ELF-1 (cell line): ENCODE measurements at places on chromosomes 4 and X.

DNA sequence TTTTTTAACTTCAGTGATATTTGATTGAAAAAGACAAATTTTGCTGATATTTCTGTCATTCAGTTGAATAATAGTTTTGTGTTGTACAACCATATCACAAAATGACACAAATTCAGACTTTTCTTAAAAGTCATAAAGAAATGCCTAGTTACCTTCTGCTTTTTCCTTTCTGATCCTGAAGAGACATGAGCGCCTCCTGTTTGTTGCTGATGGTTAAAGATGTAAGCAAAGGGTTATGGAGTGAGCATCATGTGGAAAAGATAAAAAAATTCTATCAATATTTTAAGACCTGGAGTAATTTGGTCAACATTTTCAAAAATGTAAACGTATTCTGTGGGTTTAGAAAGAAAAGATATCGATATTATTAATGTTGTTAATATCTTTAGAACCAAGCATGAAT is 669.9 kb upstream of the NR3C2 start:
- DNase-seq, result no peak

DNA sequence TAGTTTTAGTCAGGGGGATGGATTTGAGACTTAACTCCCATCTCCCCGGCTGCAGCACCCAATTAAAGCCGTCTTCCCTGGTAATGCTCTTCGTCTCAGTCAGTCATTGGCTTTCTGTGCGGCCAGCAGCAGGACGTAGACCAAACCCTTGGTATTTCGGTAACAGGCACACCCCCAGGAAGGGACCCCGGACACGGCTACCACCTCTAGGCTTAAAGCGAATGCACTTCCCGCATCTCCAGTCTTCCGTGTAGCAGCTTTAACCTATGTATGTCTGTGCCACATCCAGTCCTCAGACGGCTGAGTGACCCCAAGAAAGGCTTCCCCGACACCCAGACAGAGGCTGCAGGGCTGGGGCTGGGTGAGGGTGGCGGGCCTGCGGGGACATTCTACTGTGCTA is 1.5 kb upstream of the CTAG2 start:
- no peak for DNase-seq

- no peak for DNase-seq
Observed at GRCh38 chrX:16177260-16177659, 10.0 kb downstream of the MAGEB17 start.

- no peak for DNase-seq
Observed at GRCh38 chr4:152953514-152953913, 17.4 kb downstream of the FHDC1 start.

DNA sequence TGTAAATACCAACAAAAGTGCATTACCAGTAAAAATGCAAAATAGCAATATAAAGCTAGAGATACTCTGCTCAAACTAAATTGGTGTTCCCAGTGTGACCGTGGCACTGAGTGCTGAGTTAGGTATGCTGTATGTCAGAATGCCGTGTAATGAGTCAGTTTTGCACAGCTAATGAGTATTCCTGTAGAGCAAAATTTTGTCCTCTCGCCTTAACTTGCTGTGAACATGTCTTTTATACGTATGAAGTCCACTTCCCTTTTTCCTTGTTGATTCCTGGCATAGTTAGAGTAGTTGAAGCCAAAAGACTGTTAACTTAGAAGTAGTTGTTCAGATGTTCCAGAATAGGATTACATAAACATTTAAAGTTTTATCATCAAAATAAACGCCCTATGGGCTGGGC is 11.5 kb downstream of the DCLK2 start:
- DNase-seq, result no peak

GRCh38 chr4:35365186-35365585 is 879.1 kb downstream of the ARAP2 start:
- no peak for DNase-seq

- no peak for DNase-seq
Observed at GRCh38 chr4:94931626-94932025, 173.9 kb downstream of the BMPR1B start.

DNA sequence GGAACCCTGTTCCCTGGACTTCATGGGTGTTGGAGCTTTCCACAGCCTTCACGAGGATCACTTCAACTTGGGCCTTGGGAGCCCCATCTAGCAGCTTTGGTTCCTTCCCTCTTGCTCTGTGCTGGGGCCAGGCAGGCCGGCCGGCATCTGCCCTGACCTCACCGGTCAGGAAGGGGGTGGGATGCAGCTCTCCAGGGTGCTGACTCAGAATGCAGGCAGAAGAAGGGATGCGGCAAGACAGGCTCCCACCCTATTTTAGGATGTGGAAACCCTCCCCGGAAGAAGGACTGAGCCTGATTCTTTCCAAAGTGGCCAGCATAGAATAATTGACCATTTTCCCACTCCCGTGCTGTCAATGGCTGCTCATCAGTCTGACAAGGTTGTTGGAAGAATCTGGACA is 47.1 kb downstream of the FHDC1 start:
- peak; percentile 53 for DNase-seq

DNA sequence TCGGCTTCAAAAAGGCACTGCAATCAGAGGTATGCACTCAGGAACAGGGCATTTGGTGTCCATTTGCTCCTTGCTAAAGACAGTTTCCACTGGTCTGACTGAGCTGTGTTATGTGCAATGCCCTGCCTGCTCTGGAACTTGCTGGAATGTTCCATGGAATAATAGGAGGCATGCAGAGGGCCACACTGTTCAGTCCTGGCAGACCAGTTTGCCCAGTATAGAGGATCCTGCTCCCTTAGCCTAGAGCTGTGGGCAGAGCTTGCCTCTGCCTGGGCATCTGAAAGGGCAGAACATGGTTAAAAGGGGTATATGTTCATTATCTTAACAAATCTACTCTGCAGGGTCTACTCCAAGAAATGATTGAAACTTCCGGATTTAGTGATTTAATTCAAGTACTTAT is 27.8 kb upstream of the CD99L2 start:
- DNase-seq, result no peak

DNA sequence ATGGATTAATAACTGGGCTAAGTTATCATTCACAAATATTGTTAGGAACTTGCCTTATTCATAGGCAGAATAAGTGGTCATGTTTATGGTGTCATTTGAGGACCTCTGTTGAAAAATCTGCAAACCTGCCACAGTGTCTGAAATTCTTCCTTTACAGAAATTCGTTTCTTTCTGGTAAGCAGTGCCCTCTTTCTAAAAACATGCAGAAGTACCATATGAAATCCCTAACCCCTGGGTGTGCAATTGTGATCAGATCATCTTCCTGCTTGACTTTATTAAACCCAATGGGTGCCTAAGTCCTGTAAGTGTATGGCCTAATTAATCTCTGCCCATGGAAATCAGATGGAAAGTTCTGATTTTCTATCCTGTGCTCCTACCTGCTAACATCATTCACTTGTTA is 4.4 kb upstream of the HTATSF1 start:
- DNase-seq, result no peak

DNA sequence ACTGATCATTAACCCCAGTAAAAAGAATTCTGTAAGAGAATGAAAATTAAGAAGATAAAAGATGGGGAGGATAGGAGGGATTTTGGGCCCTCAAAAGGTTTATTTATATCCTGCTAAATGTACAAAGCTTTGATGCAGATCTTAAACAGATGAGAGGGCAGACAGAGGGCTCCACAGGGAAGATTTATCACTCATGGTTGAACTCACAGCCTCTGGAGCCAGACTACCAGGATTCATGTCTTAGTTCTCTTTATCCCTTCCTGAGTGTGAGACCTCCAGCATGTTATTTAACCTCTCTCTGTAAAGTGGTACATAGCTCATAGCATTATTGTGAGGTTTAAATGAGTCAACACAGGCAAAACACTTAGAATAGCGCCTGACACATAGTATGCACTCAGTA is 74.4 kb downstream of the SOWAHB start:
- DNase-seq, result no peak

- DNase-seq, result no peak
Observed at GRCh38 chr4:137226900-137227299, 305.4 kb downstream of the PCDH18 start.

DNA sequence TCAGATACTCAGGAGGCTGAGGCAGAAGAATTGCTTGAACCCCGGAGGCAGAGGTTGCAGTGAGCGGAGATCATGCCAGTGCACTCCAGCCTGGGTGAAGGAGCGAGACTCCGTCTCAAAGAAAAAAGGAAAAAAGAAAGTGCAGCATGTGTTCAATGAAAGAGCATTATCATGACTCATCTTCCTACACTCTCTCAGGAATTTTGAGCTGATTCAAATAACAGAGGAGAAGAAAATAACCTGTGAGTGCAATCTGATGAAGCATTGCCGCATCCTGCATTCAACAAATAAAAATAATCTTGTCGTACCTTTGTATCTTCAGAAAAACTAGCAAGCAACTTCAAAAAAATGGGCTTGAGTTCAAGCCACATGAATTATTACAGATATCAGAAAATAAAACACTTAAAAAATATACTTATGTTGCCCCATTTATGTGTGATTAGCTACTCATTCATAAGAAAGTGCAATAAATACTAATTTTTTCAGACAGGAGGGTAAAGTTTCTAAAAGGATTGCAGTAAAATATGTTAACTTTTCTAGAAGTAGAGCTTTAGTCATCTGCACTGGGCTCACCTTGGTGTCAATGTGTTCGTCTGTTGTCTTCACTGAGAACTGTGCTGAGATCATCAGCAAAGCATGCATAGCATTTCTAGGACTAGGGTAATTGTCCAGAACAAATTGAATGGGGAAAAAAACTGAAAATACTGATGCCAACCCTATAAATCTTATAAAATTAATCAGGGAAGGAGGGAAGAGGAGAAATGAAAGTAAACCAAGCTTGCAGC is 90.4 kb upstream of the VCX3B start:
- no peak for DNase-seq

DNA sequence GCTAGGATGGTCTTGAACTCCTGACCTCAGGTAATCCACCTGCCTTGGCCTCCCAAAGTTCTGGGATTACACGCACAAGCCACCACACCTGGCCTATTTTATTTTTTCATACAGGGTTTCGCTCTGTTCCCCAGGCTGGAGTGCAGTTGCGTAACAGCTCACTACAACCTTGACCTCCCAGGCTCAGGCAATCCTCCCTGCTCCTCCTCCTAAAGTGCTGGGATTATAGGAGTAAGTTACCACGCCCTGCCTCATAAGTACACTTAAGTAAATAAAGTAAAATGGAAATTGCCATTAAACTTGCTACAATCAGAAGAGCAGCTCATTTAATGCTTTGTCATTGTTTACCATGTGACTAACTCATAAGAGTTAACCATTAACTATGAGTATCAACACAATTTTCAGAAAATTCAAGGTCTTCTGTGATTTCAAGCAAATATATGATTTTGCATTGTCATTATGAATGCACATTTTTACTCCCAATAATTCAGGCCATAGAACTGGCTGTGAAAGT is 12.3 kb downstream of the UGDH start:
- no peak for DNase-seq

DNA sequence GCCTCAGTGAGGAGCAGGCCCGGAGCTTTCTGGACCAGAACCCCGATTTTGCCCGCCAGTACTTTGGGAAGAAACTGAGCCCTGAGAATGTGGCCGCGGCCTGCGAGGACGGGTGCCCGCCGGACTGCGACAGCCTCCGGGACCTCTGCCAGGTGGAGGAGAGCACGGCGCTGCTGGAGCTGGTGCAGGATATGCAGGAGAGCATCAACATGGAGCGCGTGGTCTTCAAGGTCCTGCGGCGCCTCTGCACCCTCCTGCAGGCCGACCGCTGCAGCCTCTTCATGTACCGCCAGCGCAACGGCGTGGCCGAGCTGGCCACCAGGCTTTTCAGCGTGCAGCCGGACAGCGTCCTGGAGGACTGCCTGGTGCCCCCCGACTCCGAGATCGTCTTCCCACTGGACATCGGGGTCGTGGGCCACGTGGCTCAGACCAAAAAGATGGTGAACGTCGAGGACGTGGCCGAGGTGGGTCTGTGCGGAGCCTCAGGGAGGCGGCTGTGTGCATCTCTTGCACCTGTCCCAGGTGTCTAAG is 323 bp downstream of the PDE6B start:
- no peak for DNase-seq

GRCh38 chr4:91795947-91796346 is 507.8 kb upstream of the GRID2 start:
- no peak for DNase-seq

- DNase-seq, result peak; percentile 83
Observed at GRCh38 chrX:145821291-145821897, 3.8 kb downstream of the SLITRK2 start.

DNA sequence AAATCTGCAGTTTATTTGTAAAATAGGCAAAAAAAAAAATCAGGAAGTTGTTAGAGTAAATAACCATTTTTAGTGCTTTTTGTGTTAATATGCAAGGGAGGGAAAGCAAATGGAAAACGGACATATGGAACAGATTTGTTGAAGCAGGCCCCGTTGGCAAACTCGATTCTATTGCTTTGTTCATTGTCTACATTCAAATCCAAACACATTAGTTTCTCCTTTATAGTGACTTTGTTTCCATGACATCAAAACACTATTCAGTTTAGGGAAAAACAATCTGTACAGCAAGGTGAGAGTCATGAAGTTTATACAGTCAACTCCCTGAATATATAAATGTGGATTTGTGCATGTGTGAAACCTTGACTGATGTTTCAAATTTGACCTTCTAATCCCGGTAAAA is 142.2 kb downstream of the FAM47A start:
- DNase-seq, result no peak

DNA sequence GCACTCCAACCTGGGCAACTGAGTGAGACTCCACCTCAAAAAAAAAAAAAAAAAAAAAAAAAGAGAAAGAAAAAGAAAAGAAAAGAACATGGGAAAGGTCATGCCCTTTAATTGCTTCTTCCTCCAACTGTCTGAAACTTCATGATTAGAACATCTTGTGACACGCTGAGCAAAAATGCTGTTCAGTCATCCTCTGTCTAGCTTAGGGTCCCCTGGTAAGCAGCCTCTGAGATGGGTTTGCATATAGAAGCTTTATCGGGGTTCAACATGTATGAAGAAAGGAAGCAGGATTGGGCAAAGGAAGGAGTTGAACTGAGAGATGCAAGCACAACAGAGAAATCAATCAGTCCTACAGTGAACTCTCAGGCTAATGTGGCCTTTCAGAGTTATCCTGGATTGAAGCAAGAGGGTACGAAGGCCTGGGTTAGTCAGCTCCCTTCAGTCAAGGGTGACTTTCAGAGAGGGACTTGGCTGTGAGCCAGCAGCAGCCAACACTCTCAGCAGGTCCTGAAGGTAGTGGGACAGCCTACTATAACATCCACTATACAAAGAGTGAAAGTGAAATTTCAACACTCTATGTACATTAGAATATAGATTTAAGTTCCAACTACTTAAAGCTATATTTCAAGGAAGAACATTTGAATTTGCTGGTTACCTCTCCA is 11.4 kb downstream of the MAOB start:
- no peak for DNase-seq

DNA sequence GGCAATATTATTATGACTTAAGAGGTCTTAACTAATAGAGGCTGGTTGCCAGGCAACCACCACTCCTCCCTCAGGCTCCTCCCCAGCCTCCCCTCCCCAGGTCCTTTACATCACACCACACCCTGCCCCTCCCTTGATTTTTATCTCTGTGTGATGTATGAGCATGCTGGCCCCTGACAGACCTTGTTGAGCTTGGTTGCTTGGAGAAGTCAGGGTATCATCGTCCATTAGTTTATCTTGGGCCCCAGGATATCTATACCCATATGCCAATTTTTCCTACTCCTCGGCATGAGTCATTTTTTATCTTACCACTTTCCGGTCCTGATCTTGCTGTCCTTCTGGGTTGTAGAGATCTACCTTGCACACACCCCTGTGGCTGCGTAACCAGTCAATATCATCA is 2.5 kb downstream of the AKAP4 start:
- DNase-seq, result peak; percentile 39

- DNase-seq, result no peak
Observed at GRCh38 chr4:48660347-48660746, 119.7 kb downstream of the FRYL start.
